Activated T-helper 1 cell treated with anti-CD3 and anti-CD28 coated beads, Interleukin-12 subunit alpha, Interleukin-12 subunit beta, Interleukin-2, Interleukin-4 antibody, amounts not matched to agents 30 ng/mL and 10 ng/mL and 1 ng/mL, durations not matched to agents 14 hours and 24 hours and 36 hours (primary cell): ENCODE measurements at places on chromosomes 5 and 9.

- peak; percentile 17 for DNase-seq
Observed at GRCh38 chr9:136665704-136666371, 3.1 kb downstream of the EGFL7 start.

DNA sequence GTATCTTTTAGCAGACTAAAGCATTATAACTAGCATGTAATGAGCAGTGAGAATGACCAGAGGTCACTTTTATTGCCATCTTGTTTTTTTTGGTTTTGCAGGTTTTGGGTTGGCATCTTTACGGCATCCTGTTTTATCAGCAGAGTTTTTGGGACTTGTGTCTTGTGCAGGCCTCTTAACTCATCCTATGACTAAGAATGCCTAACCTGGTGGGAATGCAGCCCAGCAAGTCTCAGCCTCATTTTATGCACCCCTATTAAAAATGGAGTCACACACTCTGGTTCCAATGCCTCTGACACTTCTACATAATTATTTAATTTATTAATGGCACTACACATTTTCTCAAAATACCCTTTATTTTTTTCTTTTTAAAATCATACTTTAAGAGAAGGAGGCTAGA is 726.5 kb upstream of the RIOK2 start:
- no peak for DNase-seq

- DNase-seq: no peak
Observed at GRCh38 chr5:75044406-75044805, 8.0 kb downstream of the GCNT4 start.

DNA sequence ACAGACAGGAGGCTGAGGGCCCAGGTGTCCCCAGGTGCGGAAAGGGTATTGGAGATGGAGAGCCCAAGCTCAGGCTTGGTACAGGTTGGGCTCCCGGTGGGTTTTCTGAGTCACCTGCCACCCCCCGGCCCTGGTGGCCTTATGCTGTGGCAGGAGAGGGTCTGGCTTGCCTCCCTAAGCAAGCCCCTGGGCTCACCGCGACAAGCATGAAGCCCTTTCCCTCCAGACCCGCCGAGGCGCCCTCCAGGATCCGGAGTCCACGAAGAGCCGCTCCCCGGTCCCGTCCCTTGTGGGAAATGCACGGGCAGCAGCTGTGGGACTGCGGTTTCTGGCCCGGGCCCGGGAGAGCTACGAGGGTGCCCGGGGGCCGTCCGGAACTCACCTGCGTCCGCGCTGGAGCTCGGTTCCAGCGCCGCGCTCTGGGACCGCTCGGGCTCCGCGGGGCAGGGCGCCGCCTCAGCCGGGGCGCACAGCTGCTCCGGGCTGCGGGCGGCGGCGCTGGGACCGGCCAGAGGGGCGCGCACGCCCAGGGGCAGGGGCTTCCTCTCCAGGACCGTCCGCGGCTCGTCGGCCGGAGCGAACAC is 757 bp downstream of the SAPCD2 start:
- no peak for DNase-seq

- DNase-seq: no peak
Observed at GRCh38 chr5:40866844-40867243, 25.7 kb downstream of the CARD6 start.

DNA sequence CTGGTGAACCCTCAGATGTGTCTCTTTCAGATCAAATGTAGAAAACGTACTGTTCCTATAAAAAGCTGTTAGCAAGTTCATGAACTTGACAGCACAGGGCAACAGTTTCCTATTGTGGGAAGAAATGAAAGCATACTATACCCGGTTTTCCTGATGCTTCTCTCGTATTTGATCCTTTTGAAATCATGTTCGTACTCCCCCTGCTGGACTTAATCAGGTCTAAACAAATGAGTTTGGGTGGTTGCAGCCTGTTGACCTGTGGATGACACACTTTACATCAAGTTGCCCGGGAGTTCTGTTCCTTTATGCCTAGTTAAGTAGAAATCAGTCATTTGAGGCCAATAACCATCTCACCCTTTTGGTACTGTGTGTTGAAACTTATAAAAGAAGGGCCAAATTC is 1992.3 kb downstream of the MAT2B start:
- DNase-seq: no peak

GRCh38 chr5:29367176-29367833 is 1826.2 kb upstream of the CDH6 start:
- DNase-seq: no peak

DNA sequence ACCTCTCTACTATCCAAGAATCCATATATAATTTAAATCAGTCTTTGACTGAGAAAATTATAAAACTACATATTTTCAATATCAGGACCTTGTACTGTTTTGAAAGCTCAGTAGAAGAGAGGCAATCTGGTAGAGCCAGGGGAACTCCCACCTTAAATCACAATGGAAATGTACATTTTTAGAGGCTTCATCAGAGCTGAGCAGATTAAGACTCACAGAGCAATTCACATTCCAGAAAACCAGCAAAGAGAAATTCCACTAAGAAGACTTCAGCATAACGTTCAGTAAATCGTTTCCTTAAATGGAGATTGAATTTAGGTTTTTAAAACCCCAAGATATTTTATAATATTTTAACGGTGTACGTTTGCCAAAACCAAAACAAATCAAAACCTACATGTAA is 227.8 kb upstream of the TRPM3 start:
- DNase-seq: no peak

DNA sequence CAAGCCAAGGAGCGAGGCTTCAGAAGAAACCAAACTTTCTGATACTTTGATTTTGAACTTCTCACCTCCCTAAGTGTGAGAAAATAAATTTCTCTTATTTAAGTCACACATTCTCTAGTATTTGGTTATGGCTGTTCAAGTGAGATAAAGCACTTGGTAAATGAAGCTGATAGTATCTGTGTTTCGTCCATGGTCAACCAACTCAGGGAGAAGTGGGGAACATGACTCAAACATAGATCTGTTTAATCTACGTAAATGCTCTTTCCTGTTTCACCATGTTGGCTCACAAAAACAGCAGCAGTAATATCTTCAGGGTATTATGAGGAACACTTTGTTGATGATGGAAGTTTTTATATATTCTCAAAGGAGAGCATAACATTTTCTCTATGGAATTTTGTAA is 2167.2 kb upstream of the C9orf72 start:
- DNase-seq: no peak
